HT1080 (cell line): ENCODE measurements at places on chromosomes 2 and 18. TPM values are rescaled to one million over a fixed set of nuclear protein-coding genes. Genes with fewer than 3 reads are reported as not detected.

Gene CHRNG
- not detected in 2 replicates for total RNA-seq

Gene SPATA3
- not detected in 2 replicates for total RNA-seq

Gene TXNDC2
- total RNA-seq = 0.11 TPM in 1 of 2 replicates, not detected in the other

Gene PID1
- 4.4 and 4.6 TPM in 2 replicates for total RNA-seq

Gene FAM168B
- total RNA-seq = 73.0 and 118 TPM in 2 replicates

Gene RNF125
- total RNA-seq = 2.1 and 2.3 TPM in 2 replicates

Gene CCDC68
- 0.08 TPM in 1 of 2 replicates, not detected in the other for total RNA-seq

Gene NEB
- 0.02 and 0.23 TPM in 2 replicates for total RNA-seq

Gene SDC1
- 277 and 306 TPM in 2 replicates for total RNA-seq
